ENCODE measurements at places on chromosomes 7 and 10. TPM values are rescaled to one million over a fixed set of nuclear protein-coding genes. Genes with fewer than 3 reads are reported as not detected.

DNA sequence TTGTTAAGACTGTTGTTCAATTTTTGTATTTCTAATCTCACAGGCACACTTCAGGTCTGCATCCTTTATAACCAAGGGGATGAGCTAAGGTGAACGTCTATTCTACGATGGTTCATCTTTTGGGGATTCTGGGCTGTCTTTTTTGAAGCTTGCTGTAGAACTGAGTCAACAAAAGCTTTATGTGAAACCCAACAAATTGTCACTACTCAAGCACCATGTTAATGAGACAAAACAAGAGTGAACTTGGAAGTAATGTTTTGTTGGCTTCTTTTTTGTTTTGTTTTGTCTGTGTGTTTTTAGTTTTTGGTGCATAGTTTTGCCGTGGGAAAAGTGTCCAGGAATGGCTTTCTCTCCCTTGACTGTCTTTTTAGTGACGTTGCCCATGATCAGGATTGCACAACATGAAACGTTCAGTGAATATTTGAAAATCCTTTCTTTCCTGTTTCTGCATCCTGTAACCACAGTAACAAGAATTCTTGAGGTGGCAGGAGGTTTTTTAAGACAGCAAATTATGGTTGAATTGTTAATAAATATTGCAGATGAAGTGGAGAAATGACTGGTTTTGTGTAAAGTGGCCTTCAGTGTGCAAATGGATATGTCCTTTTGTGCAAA lies 65.6 kb downstream of the WIPF3 start:
- no peak for DNase-seq

DNA sequence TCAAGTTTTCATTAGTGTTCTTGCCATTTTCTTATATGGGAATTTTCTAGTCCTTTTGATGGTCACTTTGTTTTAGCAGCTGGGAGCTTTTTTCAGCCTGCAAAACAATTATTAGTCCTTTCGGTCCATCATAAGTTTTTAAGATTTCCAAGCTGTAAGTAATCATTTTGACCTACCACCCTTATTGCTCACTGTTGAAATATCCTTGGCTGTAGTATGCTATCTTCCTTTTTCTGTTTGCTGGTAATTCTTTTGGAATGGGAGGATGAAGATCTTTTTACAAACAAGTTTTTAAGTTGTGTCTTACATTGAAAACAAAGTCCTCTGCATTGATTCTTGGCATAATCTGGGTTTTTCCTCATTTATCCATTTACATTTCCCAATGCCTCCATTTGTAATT lies 24.0 kb downstream of the BZW2 start:
- DNase-seq: no peak

DNA sequence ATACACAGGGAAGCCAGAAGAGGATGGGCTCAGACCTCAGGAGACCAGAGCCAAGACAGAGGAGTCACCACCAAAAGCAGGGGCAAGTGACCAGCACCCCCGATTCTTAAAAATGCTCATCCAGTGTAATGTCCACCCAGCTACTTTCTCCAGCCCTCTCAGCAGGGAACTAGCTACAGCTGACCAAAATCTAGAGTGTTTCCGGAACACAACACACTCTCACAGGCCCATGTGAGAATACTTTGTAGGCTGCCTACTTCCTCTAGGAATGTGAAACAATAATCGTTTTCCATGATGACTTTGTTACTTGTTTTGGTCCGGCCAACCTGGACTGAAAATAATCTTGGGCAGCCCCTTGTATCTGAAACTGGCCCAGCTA lies 14.5 kb downstream of the PSAP start:
- DNase-seq: no peak

DNA sequence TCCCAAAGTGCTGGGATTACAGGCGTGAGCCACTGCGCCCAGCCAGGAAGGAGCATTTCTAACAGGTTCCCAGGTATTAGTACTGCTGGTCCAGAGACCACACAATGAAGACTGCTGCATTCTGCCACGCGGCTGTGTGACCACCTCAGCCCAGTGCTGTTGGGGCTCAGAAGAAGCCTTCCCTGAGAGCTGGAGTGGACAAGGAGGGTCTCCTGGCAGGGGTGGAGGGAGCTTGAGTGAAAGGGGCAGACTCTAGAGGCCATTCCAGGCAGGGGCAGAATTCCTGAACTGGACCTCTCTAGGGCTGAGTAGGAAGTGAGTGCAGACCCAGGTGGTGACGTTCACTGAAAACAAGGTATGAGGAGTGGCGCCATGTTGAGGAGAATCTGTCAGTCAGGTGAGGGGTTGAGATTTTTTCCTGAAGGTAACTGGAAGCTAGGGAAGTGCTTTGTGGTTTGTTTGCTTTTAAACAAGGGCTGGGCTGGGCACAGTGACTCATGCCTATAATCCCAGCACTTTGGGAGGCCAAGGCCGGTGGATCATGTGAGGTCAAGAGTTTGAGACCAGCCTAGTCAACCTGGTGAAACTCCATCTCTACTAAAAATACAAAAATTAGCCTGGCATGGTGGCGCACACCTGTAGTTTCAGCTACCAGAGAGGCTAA lies 67.6 kb downstream of the TACC2 start:
- DNase-seq: no peak

LRRC61 gene
- total RNA-seq: 46.6 TPM

TLL2 gene
- total RNA-seq: 0.27 TPM

FLNC gene
- 0.27 TPM for total RNA-seq

DNA sequence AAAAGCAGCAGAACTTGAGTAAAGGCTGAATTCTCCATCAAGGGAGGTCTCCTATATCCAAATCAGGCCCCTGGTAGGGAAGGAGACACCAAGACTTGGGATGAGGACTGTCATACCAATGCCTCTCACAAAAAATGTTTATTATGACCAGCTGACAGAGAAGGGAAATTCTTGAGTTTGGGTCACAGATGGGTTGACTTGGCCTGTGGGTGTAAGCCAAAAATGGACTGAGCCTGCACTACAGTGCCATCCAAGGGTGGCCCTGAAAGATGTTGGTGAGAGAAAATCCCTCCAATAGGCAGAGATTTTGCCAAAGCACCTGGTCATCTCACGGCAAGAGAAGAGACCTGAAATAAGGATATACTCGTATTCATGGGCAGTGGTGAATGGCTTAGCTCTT lies 27.0 kb upstream of the PPIF start:
- DNase-seq: no peak

GRCh38 chr7:76125560-76125959 lies 76.1 kb upstream of the SRRM3 start:
- DNase-seq: no peak

CRCP gene
- total RNA-seq: 30.2 TPM

BAIAP2L1 gene
- total RNA-seq: under 0.01 TPM

WEE2 gene
- not detected for total RNA-seq

DNA sequence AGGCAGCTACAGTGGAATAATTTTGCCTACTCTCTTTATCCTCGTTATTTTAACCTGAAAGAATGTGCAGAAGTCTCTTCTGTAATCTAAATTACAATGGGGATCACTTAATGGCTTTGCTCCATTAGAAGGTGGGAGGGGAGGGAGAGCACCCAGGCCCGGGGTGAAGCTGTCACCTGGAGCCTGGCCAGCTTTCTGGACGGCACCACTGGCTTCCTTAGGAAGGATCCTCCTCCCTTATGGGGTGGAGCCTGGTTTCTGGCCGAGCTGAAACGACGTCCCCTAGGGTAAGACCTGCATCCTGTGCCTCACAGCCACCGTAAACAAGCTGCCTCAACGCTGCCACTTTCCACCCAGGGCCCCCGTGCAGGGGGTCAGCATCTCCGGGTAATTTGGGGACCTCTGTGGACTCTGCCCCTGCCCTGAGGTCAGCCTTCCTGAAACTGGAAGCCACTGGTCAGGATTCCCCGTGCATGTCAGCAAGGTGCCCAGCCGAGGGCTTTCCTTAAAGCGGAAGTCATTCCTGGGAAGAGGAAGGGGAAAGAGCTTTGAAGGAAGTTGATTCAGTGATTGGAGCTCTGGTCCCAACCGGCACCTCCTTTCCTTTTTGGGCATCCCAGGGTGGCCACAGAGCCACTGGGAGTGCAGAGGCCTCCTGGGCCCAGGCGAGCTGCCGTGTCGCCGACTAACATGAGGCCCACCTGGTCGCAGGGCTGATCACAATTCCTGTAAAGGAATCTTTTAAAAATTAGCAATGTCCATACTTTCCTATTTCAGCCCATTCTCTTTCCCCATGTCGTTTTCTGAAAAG lies 569.1 kb downstream of the DNAJB6 start:
- DNase-seq: no peak

SEMA3C gene
- total RNA-seq: 14.3 TPM

SLC26A5 gene
- not detected for total RNA-seq

DNA sequence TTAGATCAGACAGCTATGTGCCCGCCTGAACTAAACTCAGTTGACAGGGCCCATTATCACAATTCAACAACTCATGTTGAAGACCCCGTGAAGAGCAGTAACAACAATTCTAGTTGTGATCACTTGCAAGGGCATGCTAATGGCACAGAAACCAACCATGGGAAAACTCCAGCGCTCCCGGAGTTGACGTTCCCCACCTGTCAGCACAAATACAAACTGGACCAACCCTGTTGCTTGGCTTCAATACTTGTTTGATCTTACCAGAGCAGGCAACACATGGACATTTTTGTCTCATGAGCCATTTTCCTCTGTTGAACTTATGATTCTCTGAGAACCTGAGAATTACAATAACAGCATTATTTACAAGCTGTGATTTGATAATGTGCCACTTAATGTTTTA lies 119.0 kb upstream of the LANCL2 start:
- DNase-seq: no peak

GRCh38 chr10:6513476-6513875 lies 66.6 kb downstream of the PRKCQ start:
- DNase-seq: no peak

DNA sequence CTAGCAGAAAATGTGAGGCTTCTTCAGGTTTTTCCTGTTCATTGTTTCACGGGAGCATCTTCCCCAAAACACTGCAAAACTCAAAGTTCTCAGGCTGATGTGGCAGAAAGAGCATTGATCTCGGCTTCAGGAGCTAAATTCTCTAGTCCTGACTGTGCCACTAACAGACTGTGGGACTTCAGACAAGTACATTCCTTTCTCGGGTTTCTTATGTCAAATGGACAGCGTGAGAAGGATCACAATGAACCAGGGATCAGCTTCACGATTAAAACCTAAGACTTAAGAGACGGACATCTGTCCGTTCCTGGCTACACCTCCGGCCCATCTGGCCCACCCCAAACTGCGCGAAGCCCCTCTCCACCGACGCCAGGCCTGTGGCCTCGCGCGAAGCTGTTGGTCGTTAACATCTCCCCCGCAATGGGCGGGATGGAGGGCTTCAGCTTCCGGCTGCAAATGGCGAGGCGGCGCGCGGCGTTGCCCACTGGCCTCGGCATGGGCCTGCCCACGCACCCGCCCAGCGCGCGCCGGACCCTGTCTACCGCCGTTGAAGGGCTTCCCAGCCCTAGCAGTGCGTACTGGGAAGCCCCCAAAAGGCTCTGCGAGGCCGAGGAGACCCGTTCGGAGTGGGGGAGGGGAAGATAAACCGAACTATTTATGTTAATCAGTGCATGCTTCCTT lies 549 bp upstream of the DDX50 start:
- DNase-seq: no peak

KLF14 gene
- total RNA-seq: not detected

DNA sequence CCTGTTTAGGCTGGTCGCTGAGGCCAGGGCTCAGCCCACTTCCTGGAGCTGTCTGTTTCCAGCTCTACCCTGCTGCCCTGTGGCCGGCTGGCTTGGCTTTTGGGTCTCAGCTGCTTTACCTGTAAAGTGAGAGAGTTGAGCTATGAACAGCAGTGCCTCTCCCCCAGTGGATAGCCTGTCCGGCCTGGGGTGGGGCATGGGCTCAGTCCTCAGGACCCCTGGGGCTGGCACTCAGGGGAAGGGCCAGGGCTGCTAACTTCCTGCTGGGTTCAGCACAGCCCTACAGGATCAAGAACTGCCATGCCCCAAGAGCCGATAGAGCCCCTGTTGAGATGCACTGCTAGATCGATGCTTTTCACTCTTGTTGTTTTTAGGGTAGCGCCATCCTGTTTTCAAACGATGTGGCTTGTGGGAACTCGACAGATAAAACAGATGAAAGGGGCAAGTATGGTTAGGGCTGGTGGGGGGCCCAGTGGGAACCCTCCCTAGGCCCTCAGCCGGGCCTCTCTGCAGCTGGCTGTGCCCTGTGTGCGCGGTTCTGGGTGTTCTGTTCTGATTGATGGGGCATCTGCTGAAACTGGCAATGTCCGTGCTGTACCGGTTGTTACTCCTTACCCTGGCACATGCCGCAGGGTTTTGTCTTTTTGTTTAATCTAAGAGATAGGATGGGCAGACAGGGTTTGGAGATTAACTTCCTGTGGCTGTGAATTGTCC lies 10.0 kb upstream of the SFRP5 start:
- DNase-seq: no peak

DNA sequence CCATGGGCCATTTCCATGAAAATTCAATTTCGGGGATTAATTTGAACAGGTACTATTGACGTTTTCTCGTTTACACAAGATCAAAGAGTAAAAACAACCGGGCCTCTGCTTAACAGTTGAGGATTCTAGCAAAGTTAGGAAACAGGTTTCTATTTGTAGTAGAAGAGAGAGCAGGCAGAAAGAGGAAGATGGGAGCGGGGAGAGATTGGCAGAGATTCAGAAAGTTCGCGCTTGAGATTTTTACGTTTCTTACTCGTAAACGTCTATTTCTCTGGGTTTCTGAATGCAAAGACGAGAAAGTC lies 571 bp upstream of the VWC2 start:
- DNase-seq: no peak

- no peak for DNase-seq
These were observed 150.6 kb downstream of the CACNB2 start for GRCh38 chr10:18290651-18291313.

TPK1 gene
- total RNA-seq: 23.4 TPM

GRCh38 chr10:46545861-46546590 lies 10.4 kb downstream of the GPRIN2 start:
- no peak for DNase-seq

- DNase-seq: no peak
These were observed 80.2 kb downstream of the SORBS1 start for GRCh38 chr10:95480901-95481491.

GRCh38 chr7:80711531-80711930 lies 73.1 kb downstream of the CD36 start:
- DNase-seq: no peak

- DNase-seq: no peak
These were observed 155.3 kb downstream of the SND1 start for GRCh38 chr7:127807340-127807739.

Measured in hematopoietic multipotent progenitor cell (in vitro differentiated cells).